Sciatic nerve (tissue), 2 donors: ENCODE measurements at places on chromosomes 2 and 18. TPM values are rescaled to one million over a fixed set of nuclear protein-coding genes. Genes with fewer than 3 reads are reported as not detected.

DNA sequence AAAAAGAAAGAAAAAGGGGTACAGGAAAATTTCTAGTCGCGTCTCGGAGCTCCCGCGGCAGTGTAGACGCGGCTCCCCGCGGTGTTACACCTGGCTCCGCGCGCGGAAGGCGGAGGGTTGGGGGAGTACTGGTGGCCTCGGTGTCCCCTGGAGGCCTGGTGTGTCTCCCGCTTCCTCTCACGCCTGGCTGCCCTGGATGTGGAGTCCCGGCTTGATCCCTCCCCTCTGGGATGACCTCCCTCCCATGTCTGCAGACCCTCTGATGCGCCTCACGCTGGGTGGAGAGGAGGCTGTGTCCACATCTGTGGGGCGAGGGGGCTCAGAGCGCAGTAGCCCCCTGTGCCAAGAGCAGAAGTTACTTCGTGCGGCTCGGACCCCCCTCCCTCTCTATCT, 1.2 kb downstream of the KIF5C start:
- DNase-seq: no peak

DNA sequence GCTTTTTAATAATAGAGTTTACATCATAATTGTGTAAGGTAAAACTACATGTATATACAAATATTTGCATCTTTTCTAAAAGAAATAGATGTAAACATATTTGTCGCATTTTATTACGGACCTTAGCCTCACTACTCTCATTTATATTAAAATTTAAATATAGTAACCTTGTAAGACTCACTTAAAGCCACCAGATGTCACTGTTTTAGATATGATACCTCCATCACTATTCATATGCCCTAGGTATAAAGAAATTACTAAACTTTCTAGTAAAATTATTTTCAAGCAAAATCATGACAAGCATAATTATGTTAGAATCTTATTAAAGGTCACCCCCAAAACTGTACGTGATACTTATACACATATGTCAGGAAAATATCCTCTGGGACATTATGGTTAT, 674.3 kb upstream of the REG3G start:
- DNase-seq: no peak

DNA sequence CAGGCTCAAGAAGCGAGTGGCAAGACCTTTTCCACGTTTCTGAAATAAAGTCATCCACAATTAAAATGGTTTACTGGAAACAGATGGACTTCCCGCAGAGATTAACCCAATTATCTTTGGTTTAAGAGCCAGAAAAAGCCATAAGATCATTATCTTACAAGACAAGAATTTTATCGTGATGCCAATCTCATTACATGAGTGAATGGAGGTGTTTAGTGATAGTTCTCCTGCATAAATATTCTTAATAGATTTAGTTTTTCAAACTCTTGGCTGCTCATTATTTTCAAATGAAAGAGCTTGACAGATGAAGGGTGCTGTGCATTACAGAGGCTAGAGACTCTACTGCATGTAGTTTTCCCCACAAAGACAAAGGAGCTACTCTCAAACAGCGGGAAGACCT, 1028.4 kb upstream of the PIK3C3 start:
- no peak for DNase-seq

GRCh38 chr18:40911582-40912254, 1043.3 kb upstream of the PIK3C3 start:
- DNase-seq: no peak

DNA sequence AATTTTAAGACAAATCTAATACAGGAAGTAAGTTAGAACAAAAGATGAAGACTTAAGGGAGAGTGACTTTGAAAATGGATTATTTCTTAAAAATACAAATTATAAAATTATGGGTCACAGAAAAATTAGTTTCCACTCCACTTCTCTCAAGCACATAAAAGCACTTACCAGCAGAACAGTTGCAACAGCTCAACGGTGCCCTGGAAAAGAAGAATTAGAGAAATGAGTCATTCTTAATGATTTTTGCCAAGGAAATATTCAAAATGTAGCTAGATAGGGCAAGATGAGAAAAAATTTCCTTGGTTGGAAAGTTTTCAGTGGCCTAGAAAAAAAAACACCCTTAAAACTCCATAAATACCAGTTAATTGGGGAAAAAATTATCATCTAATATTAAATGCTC, 2185.6 kb upstream of the CELF4 start:
- DNase-seq: no peak

DNA sequence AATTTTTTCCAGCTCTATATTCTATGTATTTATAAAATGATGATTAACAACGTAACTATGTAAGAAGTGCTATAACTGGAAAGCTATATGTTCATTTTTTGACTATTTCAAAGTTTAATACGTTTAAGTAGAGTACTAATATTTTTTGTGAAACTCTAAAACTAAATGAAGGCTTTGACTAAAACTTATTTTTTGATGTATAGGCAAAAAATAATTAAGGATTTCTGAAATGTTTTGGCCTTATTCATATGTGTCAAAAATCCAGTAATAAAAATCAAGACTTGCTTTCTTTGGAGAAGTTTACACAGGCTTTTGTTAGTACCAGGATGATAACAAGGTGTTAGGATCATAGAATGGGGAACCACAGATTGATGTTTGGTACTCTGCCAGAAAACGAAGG, 58.2 kb upstream of the ZEB2 start:
- DNase-seq: no peak

GRCh38 chr18:72376256-72376655, 167.9 kb downstream of the CBLN2 start:
- DNase-seq: no peak

DNA sequence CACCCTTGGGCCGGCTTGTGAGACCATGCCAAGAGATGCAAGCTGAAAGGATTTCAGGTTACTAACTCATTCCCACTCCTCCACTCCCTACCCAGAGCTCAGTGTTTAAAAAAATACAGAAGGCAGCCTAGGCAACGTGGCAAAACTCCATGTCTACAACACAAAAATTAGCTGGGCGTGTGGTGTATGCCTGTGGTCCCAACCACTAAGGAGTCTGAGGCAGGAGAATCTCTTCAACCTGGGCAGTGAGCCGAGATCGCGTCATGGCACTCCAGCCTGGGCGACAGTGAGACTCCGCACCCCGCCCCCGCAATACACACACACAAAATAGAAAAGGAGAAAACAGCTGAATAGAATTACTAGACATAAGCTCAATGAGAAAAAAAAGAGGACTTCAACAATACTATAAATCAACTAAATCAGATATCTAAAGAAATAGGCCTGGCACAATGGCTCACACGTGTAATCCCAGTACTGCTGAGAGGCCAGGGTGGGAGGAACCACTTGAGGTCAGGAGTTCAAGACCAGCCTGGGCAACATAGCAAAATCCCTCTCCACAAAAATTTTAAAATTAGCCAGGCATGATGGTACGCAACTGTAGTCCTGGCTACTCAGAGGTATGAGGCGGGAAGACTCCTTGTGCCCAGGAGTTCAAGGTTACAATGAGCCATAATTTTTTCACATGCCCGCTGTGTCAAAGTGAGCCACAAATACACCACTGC, 10.1 kb downstream of the IWS1 start:
- DNase-seq: peak; percentile 81

GRCh38 chr2:195610717-195611116, 46.3 kb upstream of the SLC39A10 start:
- DNase-seq: no peak

GRCh38 chr2:229669841-229670240, 44.5 kb downstream of the DNER start:
- no peak for DNase-seq

DNA sequence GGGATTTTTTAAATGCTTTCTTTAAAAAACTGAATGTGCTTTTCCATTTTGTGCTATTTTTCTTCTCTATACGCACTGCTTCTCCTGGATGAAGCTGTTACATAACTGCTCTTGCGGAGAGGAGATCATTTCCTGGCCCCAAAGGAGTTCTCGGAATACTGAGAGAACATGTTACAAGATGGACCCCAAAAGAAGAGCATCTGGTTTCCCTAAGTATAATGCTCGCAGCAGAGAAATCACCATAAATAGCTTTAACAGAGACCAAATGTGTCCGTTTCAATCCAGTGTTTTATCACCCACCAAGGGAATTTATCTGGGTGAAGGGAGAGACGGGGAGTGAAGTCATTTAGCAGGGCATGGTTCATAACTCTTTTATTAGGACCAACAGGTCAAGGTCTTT, 80.1 kb downstream of the RBM43 start:
- no peak for DNase-seq

DNA sequence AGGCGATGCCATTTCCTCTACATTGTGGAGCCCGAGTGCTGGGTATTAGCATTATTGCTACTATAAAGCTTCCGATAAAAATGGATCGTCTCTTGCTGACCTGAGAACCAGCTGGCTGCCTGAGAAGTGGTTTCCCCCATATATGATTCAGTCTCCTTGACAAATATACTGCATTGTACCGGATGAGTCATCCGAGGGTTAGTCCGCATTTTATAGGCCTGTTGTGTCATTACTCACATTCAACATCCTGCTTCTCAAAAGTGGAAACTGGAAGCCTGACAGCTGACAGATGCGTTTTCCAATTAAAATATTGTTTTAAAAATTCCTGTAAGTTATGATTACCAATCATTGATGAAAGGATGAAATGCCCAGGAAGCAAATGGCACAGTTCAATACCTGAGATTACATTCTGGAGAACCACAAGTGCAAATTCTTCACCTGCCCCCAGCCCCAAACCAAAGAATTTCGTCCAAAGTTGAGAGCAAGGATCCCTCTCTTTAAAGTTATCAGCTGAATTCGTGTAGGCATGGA, 65.7 kb downstream of the SPRED2 start:
- DNase-seq: no peak

DNA sequence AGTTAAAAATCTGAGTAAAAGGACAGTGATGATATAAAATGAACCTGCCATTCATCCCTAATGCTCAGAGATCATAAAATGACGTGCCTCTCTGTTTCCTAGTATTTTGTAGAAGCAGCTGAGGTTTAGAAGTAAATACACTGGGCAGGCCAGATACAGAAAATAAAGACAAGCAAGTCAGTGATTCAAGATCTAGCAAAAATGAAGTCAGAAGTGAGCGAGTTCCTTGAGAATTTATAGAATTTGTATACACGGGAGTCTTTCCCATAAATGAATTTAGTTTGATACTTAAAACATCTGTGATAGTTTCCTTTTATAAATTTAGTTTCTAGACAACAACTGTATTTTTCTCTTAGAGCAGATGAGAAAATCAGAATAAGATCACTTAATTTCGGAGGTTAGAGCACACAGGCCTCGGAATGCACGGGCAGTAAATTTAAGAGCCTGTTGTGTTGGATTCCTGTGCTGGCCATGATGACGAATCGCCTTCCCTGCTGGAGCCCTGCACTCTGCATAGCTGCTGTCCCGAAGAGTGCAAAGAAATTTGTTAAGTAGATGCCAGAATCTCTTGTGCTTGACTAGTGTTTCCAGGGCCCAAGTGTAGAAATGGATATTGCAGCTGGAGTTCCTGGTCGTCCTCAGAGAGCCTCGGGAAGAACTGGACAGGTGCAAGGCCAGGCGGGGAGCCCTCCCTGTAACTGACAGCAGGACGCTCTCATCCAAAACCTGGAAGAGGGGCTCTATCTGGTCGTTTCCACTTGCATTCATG, 83.7 kb upstream of the RBM44 start:
- no peak for DNase-seq

DNA sequence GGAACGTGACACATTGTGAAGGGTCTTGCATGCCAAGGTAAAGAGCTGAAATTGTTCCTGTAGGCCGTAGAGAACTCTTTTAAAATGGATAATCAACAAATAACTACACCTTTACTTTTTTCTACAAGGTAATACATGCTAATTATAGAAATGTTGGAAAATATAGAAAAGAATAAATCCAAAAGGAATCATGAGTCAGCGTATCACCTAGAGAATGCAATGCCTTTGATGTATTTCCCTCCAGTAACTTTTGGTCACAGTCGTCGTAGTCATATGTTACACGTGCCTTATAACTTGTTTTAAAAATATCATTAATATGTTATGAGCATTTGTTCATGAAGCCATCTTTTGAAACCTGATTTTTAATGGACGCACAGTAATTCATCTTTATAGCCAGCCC, 100.6 kb downstream of the LIPG start:
- no peak for DNase-seq

GRCh38 chr2:216147172-216148131, 38.3 kb downstream of the XRCC5 start:
- no peak for DNase-seq

- DNase-seq: no peak
Observed at GRCh38 chr2:143399631-143400069, 270.4 kb downstream of the ARHGAP15 start.

DNA sequence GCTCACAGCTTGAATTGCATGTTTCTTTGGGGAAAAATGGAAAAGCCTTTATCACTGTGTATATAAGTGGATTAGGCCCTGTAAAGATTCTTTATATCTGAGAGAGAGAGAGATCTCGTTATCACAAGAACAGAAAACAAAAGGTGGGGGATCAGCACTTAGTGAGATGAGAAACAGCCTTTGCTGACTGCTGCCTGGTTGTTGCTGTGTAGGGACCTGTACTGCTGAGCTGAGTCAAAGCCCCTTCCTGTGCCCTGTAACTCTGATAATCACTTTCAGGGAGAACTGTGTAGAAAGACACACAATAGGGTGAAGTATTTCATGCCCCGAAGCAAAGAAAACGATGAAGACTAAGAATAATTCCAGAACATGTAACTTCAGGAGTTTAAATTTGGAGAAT, 30.6 kb upstream of the FAM237A start:
- no peak for DNase-seq

DNA sequence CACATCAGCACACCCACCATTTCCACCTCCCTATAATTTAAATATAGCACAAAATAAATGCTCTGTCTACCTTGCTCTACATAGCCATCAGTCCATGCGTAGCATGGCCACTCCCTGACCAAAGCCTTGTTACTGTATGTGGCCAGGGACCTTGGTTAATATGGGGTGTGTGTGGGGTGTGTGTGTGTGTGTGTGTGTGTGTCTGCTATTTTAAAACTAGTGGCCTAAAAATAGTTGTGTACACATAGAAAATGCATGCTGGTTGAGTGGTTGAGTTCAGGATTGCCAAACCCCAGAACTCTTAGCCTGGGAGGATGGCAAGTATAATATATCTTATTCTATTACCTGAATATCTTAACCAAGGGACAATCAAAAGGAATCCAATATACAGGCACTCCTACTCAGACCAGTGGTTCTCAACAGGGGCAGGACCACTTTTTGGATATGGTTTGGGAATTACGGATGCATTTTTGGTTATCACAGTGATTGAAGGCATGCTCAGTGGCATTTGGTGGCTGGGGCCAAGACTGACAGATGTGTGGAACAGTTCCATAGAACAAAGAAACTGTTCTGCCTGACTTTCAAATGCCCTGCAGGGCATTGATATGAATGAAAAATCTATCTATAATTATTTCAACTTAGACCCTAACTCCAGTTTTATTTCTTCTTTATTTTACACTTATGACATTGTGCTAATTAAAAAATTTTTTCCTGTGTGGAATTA, 72.3 kb upstream of the PSME4 start:
- no peak for DNase-seq

- no peak for DNase-seq
Observed at GRCh38 chr18:43800584-43800983, 523.3 kb upstream of the SYT4 start.

The CCBE1 gene
- 0.67 TPM for total RNA-seq

The CFC1 gene
- total RNA-seq: not detected

The GPR75 gene
- 2.5 TPM for total RNA-seq

The MAP3K19 gene
- total RNA-seq: 0.09 TPM

The PAX8 gene
- total RNA-seq: 1.2 TPM

The UGT1A1 gene
- total RNA-seq: not detected

The TUBA3D gene
- total RNA-seq: not detected

The RAD51AP2 gene
- total RNA-seq: not detected

The VWC2L gene
- total RNA-seq: not detected

The TSPYL6 gene
- total RNA-seq: 0.13 TPM
